ENCODE measurements at places on chromosomes 11 and 22. TPM values are rescaled to one million over a fixed set of nuclear protein-coding genes. Genes with fewer than 3 reads are reported as not detected.

GRCh38 chr11:35065566-35065965, 73.4 kb upstream of the CD44 start:
- H3K36me3 ChIP-seq = no peaks in the 10 kb centered on the region
- H3K4me1 ChIP-seq = no peaks in the 10 kb centered on the region
- H3K27me3 ChIP-seq = no peaks in the 10 kb centered on the region
- no peak for DNase-seq

DNA sequence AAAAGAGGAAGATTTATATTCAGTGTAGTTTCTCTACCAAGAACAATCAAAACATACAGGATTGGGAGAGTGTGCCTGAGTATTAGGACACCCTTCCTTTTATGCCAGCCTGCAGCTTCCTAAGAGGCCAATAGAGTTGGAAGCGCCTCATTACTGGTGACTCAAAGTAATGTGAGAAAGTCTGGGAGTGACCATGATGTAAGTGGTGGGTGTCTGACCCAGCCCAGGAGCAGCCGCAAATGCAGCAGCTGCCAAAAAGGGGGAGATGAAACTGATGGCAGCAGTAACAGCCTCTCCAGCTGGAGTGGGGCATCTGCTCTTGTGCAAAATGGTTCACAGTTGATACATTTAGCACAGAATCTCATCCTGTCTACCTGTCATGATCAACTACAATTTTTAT, 62.0 kb downstream of the ZNF280B start:
- no peak overlapping the region for H3K4me3 ChIP-seq
- no peaks in the 10 kb centered on the region for H3K4me1 ChIP-seq
- DNase-seq = no peak
- no peaks in the 10 kb centered on the region for H3K36me3 ChIP-seq
- no peaks in the 10 kb centered on the region for H3K27me3 ChIP-seq

- no peak overlapping the region for H3K27ac ChIP-seq
- peaks cover 19% of the 10 kb centered on the region for H3K36me3 ChIP-seq
- H3K27me3 ChIP-seq = no peaks in the 10 kb centered on the region
- no peak overlapping the region for H3K4me3 ChIP-seq
- no peak for DNase-seq
Measured at GRCh38 chr11:107547961-107548360, 17.6 kb downstream of the ALKBH8 start.

GRCh38 chr11:114129142-114129541, 69.6 kb downstream of the ZBTB16 start:
- H3K4me1 ChIP-seq = peaks cover 100% of the 10 kb centered on the region
- H3K27me3 ChIP-seq = no peaks in the 10 kb centered on the region
- H3K36me3 ChIP-seq = peaks cover 24% of the 10 kb centered on the region
- DNase-seq = no peak
- H3K27ac ChIP-seq = peak overlapping the region; percentile 97

DNA sequence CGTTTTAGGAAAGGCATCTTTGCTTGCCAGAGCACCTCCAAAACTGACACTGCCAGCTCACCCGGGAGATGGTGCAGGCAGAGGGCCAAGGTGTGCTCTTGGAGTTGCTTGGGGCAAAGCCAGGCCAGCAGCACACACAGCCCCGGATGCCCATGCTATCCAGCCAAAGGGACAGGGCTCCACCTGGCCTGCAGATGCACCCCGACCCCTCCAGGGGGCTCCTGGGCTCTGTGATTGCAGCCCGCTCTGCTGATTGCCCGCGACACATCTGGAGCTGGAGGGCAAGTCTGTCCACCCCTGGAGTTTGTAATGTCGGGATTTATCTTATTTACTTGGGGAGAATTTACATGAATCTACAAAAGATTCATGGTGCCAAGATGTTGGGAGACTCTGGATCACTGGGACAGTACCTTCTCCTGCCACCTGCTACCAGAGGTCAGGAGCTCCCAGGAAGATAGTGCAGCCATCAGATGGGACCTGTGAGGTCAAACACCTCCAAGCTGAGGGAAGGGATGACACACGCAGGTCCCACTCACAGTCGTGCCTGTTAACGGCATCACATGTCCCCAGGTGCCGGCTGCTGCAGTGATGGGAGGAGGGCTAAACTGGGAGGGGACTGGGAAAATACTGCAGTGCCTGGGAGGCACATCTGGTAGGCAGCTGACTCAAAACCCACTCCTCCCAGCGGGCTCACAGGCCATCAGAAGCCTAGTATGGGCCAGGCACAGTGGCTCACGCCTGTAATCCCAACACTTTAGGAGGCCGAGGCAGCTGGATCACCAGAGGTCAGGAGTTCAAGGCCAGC, 17.2 kb downstream of the CBX7 start:
- H3K4me3 ChIP-seq = no peak overlapping the region
- H3K36me3 ChIP-seq = peaks cover 33% of the 10 kb centered on the region
- no peak overlapping the region for H3K27ac ChIP-seq

GRCh38 chr11:88327061-88327460, 10.5 kb downstream of the CTSC start:
- H3K4me1 ChIP-seq = peaks cover 8% of the 10 kb centered on the region
- no peaks in the 10 kb centered on the region for H3K36me3 ChIP-seq
- H3K4me3 ChIP-seq = no peak overlapping the region
- DNase-seq = no peak

DNA sequence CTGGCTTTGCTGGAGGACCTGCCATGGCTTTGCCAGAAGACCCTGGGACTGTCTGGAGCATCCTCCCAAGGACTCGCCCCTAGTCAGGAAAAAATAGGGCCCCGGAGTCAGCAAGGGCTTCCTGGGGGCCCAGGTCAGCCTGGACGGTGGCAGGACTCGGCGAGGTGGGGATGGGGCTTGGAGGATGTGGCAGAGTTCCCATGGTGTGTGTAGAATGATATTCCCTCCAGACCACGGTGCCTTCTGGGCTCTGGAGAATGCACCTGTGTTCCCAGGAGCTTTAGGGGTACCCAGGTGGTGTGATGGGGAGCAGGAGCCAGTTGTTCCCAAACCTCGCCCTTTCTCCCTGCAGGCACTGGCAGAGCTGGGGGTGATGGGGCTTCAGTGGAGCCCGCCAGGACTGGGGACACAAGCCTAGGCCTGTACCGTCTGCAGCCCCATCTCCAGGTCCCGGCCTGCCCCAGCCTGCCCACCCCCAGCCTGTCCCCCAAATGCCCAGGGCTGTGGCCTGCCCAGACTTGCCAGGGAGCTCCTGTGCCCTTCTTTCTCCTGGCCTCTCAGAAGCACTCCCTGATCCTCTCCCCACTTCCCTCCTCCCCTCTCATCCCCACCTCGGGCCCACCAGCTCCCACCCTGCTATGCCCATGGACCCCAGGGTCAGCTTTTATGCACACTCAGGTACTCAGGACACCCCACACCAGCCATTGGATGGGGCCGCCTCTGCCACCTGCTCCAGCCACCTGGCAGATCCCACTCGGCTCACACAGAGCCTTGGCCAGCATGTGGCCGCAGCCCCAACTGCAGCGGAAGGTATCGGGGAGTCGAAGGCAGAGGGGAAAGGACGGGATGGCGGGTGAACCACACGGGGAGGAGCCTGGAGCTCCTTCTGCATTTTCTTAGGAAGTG, 82.1 kb downstream of the CDKN1C start:
- H3K27me3 ChIP-seq = no peaks in the 10 kb centered on the region
- no peak overlapping the region for H3K27ac ChIP-seq
- no peaks in the 10 kb centered on the region for H3K36me3 ChIP-seq
- no peaks in the 10 kb centered on the region for H3K4me1 ChIP-seq
- no peak overlapping the region for H3K4me3 ChIP-seq

DNA sequence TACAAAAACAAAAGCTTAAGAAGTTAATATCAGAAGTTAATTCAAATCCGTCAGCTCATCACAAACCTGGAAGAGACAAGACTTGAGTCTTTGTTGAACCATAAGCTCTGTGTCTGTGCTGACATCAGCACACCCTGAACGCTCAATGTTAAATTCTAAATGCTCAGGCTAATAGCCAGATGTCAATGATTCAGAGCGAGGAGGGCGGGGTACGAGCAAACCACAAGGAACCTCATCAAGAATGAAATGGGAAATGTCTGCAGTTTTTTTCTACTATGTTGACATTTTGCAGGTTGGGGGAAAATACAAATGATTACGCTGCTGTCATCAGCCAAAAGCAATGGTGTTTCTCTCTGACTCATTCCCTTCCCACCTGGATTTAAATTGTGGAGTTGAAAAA, 1057.2 kb downstream of the NTM start:
- no peak overlapping the region for H3K4me3 ChIP-seq
- no peak for DNase-seq
- no peak overlapping the region for H3K27ac ChIP-seq
- H3K4me1 ChIP-seq = no peaks in the 10 kb centered on the region
- H3K36me3 ChIP-seq = no peaks in the 10 kb centered on the region

GRCh38 chr22:43849731-43850130, 12.6 kb downstream of the SULT4A1 start:
- H3K4me1 ChIP-seq = no peaks in the 10 kb centered on the region
- H3K27ac ChIP-seq = no peak overlapping the region
- H3K4me3 ChIP-seq = no peak overlapping the region
- no peaks in the 10 kb centered on the region for H3K36me3 ChIP-seq

DNA sequence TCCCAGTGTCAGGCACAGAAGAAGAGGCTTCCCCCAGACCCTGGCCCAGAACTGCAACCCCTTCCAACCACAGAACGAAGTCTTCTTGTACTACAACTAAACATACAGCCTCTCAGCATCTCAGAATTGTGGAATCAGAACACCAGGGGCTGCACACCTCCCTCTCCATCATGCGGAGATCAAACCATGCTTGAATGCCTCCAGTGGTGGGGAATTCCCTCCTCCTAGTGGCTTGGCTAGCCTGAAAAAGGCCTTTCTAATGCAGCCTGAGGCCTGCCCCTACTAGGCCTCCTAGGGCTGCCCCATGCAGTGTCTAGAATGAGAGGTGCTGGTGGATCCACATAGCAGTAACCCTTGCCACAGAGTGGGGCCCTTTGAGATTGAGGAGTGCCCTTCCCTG, 62.7 kb downstream of the WNT7B start:
- peaks cover 7% of the 10 kb centered on the region for H3K4me1 ChIP-seq
- H3K36me3 ChIP-seq = no peaks in the 10 kb centered on the region
- H3K27me3 ChIP-seq = no peaks in the 10 kb centered on the region
- no peak overlapping the region for H3K27ac ChIP-seq

DNA sequence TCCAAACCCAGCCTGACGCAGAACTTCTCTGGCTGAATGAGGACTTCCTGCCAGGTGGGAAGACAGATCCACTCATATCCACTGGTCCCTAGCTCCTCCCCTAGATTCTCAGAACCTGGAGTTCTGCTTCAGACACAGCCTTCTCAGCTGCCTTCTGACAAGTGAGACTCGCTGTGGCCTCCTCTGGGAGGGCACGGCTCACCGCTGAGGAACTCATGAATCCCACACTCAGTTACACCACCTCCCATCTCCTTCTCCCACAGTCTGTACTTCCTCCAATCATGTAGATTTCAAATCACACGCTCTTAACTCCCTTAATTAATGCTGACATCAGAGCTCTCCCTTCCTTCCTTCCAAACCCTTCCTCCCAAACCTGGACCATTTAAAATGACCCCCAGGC, 86.4 kb upstream of the TMEM45B start:
- DNase-seq = no peak
- H3K4me1 ChIP-seq = no peaks in the 10 kb centered on the region
- H3K27ac ChIP-seq = no peak overlapping the region
- no peaks in the 10 kb centered on the region for H3K27me3 ChIP-seq
- H3K4me3 ChIP-seq = no peak overlapping the region
- H3K36me3 ChIP-seq = no peaks in the 10 kb centered on the region

DNA sequence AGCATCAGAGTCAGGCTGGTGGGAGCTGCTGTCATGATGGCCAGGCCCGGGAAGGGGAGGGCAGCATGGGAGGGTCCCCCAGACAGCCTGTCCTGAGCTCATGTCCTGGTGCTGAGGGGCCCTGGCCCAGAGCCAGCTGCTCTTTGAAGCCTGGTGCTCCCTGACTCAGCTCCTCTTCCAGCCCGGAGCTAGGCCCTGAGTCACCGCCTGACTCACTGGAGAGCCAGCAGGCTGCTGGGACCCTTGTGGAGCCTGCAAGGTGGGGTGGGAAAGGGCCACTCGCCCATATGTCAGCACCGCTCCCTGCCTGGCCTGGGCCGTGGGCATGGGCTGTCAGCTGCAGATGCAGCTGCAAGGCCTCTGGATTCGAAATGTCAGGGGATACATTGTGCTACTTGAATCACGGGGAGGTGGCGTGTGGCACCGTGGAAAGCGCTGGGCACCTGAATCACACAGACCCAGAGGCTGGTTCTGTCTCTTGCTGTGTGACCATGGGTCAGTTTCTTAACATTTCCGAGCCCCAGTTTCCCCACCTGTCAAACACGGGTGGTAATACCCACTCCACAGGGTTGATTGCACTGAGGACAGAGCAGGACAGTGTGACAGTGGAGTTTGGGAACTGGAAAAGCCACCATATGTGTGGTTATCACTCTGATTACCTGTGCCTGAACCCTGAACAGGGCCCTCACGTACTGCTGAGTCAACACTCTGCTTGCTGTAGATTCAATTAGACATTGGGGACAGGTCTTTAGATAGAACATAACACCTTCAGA, 4.4 kb downstream of the CACNA1I start:
- H3K4me1 ChIP-seq = no peaks in the 10 kb centered on the region
- H3K27ac ChIP-seq = no peak overlapping the region
- DNase-seq = no peak
- H3K4me3 ChIP-seq = no peak overlapping the region
- H3K36me3 ChIP-seq = no peaks in the 10 kb centered on the region
- no peaks in the 10 kb centered on the region for H3K27me3 ChIP-seq

DNA sequence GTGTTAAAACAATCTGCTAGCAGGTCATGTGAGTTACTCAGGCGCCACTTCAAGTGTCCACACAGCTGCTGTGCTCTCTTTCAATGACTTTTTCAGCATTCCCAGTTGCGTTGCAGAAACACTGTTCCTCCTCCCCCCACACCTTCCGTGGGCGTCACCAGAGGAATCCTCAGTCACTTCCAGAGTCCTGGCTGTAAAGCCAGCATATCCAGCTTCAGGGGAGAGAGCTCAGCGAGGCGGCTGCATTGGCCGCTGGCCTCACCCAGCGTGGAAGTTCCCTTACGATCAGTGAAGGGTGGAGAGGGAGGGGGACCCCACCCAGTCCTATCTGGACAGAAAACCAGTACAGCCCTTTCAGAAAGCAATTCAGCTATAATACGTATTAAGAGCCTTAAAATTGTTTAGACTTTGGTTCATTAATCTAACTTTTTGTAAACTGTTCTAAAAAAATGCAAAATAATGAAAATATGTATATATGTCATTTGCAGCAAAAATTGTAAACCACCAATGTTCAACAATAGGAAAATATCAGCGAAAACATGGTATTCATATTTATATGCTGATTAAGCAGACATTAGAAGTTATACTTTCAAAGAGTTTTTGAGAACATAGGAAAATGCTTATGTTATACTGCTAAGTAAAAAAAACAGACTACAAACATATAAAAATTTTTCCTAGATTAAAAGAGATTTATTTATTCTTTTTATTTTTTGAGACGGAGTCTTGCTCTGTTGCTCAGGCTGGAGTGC, 2.8 kb upstream of the ANO9 start:
- no peaks in the 10 kb centered on the region for H3K36me3 ChIP-seq
- DNase-seq = no peak
- H3K27ac ChIP-seq = no peak overlapping the region

GRCh38 chr11:72831521-72832300, 17.5 kb downstream of the ATG16L2 start:
- H3K4me3 ChIP-seq = no peak overlapping the region
- peaks cover 3% of the 10 kb centered on the region for H3K36me3 ChIP-seq
- H3K27me3 ChIP-seq = no peaks in the 10 kb centered on the region
- peak; percentile 63 for DNase-seq

Gene FERMT3
- 66.6 TPM for total RNA-seq

Gene RAG2
- not detected for total RNA-seq

Gene YPEL1
- total RNA-seq = 25.2 TPM

Gene RTN4RL2
- 0.35 TPM for total RNA-seq

Gene TMEM86A
- total RNA-seq = 5.3 TPM

Gene PRR5L
- total RNA-seq = 3.2 TPM

Gene IGSF9B
- total RNA-seq = 77.2 TPM

Gene GRAP2
- 1.8 TPM for total RNA-seq

Gene KRTAP5-8
- 0.68 TPM for total RNA-seq

Gene OR6A2
- total RNA-seq = 0.35 TPM

Gene GLYAT
- not detected for total RNA-seq
